ENCODE measurements at places on chromosomes 7 and 10.

DNA sequence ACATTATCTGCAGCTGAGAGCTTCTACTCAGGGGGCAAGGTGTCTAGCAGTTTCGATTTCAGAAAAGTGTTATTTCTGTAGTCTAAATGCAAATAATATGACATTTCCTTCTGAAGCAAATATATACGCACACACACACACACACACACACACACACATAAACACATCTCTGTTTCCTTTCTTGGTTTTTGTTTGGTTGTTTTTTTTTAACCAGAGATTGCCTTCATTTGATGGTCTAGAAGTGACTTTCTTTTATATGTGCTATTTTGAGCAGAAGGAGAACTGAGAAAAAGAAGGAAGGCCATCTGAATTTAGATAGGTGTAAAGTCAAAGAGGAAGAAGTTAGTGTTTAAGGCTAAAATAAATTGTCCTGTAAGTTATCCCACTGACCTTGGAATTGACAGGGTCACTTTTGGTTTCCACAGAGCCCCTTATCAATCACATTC lies 142.2 kb downstream of the TRIL start:
- no peak for DNase-seq

DNA sequence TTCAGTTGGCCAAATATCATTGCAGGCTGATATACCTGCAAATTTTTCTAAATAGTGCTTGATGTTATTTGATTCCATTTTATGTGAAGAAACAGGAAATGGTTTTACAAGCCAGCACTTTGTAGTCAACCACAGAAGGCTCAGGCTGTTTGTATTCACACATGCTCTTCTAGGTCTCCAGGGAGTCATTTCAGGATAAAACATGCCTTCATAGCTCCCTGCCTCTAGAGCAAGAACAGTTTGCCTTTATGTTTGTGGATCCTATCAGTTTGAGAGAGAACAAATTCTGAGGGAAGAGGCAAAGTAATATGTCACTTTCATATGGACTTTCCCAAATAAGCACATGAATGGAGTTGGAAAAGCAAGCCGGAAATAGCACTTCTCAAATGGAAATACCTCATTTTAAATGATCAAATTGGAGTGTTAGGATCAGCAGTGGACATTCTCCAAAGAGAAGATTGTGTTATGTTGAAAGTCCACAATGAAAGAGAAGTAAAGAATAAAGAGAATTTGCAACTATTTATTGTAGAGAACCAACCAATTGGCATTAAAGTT lies 277.6 kb downstream of the KCND2 start:
- no peak for DNase-seq

- DNase-seq = no peak
Observed at GRCh38 chr7:19982841-19983835, 209.7 kb upstream of the TMEM196 start.

DNA sequence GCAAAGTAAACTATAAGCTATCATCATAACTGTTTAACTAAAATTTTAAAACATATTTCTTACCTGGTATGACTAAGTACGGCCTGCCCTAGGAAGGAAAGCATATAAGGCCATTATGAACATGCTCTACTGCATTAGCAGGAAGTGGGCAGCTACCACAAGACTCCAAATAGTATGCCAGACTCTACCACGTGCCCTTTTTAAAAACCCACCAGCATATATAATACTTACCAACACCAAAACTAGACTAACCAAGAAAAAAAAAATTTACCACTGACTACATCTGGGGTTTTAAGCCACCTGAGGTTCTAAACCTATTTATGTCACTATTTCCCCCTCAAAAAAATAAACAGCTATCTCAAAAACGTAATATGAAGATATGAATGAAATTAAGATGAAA lies 30.1 kb downstream of the NUDCD3 start:
- DNase-seq = no peak

- no peak for DNase-seq
Observed at GRCh38 chr7:134422638-134423037, 36.3 kb downstream of the AKR1B1 start.

GRCh38 chr7:157980774-157981173 lies 606.8 kb downstream of the PTPRN2 start:
- DNase-seq = no peak

DNA sequence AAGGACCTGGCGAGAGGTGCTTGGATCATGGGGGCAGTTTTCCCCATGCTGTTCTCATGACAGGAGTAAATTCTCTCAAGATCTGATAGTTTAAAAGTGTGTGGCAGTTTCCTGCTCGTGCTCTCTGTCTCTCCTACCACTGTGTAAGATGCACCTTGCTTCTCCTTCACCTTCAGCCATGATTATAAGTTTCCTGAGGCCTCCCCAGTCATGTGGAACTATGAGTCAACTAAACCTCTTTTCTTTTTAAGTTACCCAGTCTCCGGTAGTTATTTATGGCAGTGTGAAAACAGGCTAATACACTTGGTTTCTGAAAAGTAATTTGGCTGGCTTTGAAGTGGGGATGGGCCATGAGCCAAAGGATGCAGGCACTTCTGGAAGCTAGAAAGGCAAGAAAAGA lies 268.0 kb upstream of the KAT6B start:
- no peak for DNase-seq

GRCh38 chr10:44292390-44293002 lies 92.4 kb downstream of the CXCL12 start:
- DNase-seq = no peak

GRCh38 chr10:35933940-35934641 lies 292.0 kb upstream of the FZD8 start:
- no peak for DNase-seq

- DNase-seq = no peak
Observed at GRCh38 chr7:105972276-105972675, 9.2 kb downstream of the CDHR3 start.

GRCh38 chr7:143444785-143445184 lies 1.5 kb downstream of the TAS2R60 start:
- no peak for DNase-seq

GRCh38 chr7:4273566-4274230 lies 408.4 kb upstream of the FOXK1 start:
- DNase-seq = no peak

- DNase-seq = no peak
Observed at GRCh38 chr10:4673279-4674040, 152.5 kb upstream of the AKR1E2 start.

DNA sequence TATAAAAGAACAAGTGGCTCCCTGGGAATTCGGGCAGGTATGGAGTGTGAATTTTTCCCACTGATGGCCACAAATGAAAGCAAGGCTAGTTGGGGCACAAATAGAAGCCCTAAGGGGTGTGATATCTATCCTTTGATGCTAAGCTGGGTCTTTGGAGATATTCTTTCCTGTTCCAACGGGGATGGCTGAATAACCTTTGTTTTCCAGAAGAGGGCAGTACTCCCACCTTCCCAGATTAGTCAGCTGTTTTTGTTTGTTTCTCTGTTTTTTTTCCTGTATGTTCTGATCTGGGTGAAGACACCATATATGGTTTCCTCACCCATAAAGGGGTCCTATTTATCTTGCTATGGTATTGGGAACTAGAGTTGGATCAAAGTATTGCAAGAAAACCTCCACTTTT lies 947.7 kb upstream of the SORCS1 start:
- no peak for DNase-seq

DNA sequence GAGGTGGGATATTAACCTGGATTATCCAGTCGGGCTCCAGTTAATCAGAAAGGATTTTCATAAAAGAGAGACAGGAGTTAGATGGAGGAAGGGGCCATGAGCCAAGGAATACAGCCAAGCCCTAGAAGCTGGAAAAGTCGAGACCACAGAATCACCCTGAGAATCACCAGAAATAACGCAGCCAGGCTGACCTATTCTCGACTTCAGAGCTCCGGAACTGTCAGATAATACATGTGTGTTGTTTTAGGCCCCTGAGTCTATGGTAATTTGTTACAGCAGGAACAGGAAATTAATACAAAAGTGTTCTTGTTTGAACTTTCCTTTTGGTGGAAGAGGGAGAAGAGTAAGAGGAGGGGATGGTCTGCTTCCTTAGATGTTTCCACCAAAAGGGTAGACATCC lies 208.1 kb downstream of the JCAD start:
- no peak for DNase-seq

DNA sequence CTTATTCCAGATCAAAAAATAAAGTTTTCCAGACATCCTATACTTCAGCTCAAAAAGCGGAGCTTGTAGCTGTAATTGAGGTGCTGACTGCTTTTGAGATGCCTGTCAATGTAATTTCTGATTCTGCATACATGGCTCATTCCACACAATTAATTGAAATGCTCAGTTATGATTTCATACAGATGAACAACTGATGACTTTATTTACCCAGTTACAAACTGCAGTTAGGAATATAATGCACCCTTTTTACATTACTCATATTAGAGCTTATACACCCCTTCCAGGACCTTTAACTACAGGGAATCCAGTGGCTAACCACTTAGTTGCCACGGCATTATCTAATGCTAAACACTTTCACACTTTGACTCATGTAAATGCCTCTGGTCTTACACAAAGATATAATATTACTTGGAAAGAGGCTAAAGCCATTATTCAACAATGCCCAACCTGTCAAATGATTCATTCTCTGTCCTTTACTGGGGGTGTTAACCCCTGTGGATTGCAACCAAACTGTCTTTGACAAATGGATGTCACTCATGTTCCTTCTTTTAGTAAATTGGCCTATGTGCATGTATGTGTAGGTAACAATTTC lies 147.3 kb downstream of the ZNF33B start:
- no peak for DNase-seq

GRCh38 chr10:60555700-60556099 lies 166.0 kb upstream of the ANK3 start:
- no peak for DNase-seq

DNA sequence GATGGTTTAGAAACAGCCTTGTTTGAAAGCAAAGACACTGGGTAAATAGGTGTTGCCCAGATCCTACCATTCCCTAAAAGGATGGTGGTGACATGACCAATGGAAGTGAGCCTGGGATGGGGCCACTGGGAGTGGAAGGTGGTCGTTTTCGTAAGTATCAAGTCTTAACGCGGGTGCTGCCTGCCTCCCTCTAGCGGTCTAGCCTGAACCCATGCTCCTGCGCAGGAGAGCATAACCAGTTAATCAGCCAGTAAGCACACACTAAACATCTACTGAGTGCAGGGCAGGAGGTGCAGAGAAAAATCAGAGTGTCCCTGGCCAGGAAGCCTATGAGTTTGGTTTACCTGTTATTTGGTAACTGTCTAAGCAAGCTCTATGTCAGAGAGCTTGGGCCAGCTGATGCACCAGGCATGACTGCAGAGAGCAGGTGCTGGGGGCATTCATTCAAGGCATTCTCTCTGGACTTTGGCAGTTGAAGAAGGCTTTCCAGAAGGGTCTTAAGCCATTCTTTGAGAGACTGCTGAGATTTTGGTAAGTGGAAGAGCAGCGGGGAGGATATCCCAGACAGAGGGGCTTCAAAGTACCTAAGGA lies 930 bp downstream of the GARIN1A start:
- DNase-seq = peak; percentile 5

GRCh38 chr7:83861-84632 lies 108.3 kb upstream of the FAM20C start:
- no peak for DNase-seq

- peak; percentile 65 for DNase-seq
Observed at GRCh38 chr10:62681211-62681940, 123.1 kb upstream of the ADO start.

DNA sequence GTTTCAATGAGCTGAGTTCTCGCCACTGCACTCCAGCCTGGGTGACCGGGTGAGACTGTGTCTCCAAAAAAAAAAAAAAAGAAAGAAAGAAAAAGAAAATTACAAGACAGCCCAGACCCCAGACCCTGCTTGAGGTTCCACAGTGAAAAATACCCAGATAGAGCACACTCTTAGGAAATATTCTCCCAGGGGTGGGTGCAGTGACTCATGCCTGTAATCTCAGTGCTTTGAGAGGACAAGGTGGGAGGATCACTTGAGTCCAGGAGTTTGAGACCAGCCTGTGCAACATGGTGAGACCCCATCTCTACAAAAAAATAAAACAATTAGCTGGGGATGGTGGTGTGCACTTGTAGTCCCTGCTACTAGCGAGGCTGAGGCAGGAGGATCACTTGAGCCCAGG lies 41.1 kb upstream of the GTF2IRD1 start:
- no peak for DNase-seq

GRCh38 chr10:7417103-7417623 lies 6.3 kb upstream of the SFMBT2 start:
- no peak for DNase-seq

DNA sequence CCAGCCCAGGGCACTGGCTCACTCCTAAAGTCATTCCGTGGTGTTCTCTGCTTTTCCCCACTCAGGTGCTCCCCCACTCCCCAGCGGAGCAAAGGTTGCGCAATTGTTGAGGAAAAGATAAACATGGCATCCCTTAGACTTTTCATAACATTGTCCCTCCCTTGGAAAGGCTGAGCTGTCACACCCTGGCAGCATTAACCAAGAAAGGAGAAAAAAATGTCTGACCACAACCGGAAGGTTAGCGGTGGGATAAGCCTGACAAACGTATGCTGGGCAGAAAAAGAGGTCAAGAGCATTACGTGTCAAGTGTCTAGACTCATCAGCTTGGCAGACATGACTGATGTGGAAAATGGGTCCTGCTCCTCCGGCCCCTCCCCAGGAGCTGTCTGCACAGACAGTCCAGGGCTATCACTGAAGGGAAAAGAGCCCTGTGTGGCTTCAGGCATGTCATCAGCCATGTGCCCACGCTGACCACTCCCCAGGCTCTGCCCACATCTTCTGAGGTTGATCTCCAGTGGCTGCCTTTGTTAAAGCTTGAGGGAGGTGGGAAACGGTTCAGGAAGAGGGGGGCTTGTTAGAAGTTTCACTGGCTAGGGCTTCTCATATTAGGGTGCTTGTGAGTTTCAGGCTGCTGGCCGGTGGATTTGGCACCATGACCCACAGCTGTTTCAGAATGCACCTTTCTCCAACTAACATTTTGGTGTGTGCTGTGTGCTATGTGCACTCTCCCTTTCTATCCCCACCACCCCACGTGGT lies 30.1 kb downstream of the BTBD16 start:
- no peak for DNase-seq

DNA sequence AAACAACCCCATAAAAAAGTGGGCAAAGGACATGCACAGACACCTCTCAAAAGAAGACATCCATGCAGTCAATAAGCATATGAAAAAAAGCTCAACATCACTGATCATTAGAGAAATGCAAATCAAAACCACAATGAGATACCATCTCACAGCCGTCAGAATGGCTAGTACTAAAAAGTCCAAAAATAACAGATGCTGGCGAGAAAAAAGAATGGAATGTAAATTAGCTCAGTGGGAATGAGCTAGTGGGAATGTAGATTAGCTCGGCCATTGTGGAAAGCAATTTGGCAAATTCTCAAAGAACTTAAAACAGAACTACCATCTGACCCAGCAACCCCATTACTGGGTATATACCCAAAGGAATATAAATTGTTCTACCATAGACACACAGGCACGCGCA lies 287.0 kb downstream of the WDR37 start:
- DNase-seq = no peak

GRCh38 chr10:107915215-107915610 lies 750.7 kb upstream of the SORCS1 start:
- no peak for DNase-seq

Data from stimulated activated CD4-positive, alpha-beta T cell treated with anti-CD3 and anti-CD28 coated beads, Interleukin-1b, Interleukin-23, amount 100 ng/mL, for 4 hours (primary cell).